T-helper 1 cell (primary cell): ENCODE measurements at places on chromosomes 12 and 14.

GRCh38 chr14:75165586-75166391 is 10.6 kb downstream of the TMED10 start:
- DNase-seq, result no peak

DNA sequence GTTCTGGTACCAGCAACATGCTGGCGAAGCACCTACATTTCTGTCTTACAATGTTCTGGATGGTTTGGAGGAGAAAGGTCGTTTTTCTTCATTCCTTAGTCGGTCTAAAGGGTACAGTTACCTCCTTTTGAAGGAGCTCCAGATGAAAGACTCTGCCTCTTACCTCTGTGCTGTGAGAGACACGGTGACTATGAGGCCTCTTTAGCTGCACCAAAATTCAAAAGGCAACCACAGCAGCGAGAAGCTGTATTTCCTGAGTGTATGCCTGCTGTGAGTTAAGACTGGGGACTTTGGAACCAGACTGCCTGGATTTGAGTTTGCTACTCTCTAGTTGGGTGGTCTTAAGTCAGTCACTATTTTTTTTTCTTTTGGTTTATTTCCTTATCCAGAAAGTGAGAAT is 8.7 kb upstream of the OR10G2 start:
- DNase-seq, result no peak

GRCh38 chr14:90454041-90455000 is 57.5 kb downstream of the CALM1 start:
- DNase-seq, result no peak

- no peak for DNase-seq
Observed at GRCh38 chr12:45547822-45548221, 181.7 kb upstream of the ARID2 start.

GRCh38 chr14:58796242-58797009 is 158.7 kb downstream of the DACT1 start:
- DNase-seq, result no peak

- no peak for DNase-seq
Observed at GRCh38 chr12:68036642-68037041, 47.4 kb downstream of the IFNG-AS1 start.

- no peak for DNase-seq
Observed at GRCh38 chr14:36281309-36281708, 39.1 kb downstream of the MBIP start.

DNA sequence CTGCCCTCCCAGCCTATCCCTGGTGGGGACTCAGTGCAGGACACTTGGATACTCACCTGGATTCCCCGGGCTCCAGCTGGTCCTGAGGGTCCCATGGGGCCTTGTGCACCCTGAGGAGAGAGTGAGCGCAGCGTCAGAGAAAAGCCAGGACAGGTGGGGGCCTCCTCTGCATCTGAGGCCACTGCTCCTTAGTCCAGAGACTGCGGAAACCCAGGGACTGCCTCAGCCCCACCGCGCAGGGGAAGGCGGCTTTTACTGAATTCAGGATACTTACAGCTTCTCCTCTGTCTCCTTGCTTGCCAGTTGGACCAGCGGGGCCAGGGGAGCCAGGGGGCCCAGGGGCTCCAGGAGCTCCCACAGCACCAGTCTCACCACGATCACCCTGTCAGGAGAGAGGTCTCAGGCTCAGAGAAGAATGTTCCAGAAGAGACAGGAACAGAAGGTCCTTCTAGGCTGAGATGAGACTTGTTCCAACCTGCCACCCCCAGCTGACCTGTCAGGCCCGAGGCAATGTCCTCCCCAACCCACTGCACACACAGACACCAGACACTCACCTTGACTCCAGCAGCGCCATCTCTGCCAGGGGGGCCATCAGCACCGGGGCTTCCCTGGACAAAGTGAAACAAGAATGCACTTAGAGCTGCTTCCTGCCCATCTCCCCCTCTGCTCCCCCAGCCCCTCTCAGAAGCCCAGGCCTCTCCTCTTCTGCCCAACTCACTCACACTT is 13.8 kb downstream of the TMEM106C start:
- no peak for DNase-seq

DNA sequence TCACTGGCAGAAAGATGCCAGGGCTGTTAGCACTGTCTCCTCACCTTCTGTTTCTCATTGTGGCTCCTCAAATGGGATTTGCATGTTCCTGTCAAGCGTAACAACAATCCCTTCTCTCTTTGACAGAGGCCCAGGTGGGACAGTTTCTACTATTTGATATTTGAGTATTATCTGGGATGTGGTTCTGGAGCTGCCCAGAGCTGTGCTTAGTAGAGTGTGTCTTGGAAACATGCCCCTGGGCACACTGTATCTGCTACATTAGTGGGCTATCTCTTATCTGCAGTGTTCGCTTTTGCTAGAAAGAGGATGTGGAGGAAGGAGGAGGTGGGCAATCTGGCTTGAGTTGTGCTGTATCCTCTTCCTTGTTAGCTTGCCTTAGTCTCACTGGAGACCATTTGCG is 3.8 kb upstream of the ACADS start:
- no peak for DNase-seq

DNA sequence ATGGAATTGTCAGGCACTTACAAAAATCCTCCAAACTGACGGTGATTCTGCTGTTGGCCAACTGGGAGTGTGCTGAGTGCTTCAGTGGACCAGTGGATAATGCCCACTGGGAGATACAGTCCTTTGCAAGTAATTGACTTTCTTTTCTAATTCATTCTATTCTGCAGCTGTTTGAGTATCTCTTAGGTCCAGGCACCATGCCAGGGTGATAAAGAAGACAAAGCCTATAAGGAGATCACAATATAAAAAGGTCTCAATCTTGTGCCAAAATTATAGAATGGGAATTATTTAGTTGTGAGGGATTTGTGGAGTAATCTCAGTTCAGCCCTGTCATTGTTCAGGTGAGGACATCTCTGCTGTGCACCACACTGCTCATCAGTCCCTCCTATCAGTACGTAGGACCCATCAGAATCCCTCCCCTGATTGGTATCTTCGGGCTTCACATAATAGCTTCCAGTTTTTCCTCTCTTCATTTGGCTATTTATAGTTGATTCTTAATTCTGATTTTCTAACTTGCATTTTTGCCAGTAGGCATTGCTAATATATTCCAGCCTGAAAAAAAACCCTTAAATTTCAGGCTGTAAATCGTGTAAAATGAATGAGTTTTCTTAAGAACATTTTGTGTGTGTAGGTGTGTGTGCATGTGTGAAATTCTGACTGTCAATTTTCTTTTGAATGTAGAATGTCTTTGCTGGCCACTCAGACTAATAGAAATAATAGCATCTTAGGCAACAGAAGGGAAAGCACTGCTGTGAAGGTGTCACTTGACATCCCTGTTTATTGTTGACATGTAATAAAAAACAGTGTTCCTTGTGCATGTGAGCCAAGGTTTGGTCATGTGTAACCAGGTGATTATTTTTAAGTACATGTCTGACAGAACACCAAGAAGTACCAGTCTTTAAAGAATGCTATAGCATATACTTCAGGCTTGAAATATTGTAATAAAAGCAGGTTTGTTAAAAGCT is 457.6 kb upstream of the RGS6 start:
- DNase-seq, result no peak

- DNase-seq, result no peak
Observed at GRCh38 chr12:122035292-122035691, 13.6 kb downstream of the BCL7A start.

DNA sequence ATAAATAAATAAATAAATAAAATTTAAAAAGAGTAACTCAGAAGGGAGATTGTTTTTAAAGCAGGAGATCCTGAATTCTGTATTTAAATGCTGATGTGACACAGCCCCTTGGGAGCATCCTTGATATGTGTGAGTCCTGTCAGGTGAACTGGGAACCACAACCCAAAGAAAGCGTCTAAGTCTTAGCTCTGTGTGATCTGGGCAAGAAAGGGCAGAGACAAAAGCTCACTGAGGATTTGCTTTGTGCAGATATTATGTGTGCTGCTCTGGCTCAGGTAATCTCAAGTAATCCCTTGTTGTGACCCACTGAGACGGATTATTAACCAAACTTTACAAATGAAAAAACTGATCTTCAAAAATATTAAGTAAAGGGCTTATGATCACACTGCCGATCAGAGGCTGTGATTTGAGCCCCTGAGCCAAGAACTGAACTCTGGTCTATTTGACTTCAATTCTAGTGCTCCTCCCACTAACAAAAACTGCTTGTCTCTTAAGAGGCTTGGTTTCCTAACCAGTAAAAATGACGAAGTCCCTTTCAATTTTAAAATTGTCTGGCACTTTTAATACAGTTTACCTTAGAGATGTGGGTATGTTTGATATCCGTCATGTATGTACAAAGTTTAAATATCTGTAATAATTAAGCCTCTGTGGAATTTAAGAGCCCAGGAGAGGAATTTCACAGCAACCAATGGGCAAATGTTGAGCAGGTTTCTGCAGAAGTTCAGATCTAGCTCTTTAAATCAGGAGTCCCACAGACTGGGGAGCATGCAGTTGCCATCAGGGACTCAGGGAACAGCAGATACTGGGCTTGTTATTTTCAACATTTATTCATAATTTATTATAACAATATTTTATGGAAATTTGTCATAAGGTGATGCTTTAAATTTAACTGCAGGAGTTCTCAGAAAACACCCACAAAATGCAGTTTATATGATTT is 46.1 kb downstream of the CPM start:
- DNase-seq, result no peak

GRCh38 chr14:103001651-103002396 is 55.5 kb downstream of the CDC42BPB start:
- no peak for DNase-seq

GRCh38 chr12:91896286-91897024 is 249.2 kb downstream of the BTG1 start:
- DNase-seq, result no peak

DNA sequence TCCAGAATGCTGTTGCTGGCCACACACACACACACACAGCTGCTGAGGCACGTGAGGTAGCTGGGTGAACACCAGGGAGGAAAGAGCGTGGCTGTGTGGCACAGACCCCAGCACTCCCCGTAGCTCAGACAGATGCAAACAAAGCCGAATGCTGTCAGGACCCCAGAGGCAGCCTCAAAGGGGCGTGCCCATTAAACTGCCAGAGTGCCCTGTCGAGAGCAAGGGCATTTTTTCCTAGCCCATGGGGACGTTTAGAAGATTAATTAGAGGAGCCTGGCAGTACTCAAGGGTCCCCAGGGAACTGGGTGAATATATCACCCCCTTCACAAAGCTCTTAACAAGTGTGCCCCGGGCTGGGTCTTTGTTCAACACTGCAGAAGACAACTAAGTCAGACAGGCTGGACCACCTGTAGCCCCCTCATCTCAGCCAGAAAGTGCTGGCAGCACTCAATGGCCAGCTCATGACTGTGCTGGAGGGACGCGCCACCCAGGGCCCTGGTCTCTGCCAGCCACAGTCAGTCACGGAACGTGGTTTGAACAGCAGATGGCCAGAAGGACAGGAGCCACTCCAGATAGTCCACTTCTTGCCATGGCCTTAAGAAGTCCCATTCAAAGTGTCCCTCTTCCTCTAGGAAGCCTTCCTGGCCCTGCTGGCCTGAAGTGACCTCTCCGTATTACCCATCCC is 37.5 kb downstream of the TTC7B start:
- no peak for DNase-seq

GRCh38 chr12:62299617-62300016 is 39.4 kb downstream of the USP15 start:
- DNase-seq, result no peak

- no peak for DNase-seq
Observed at GRCh38 chr12:116693286-116694227, 44.3 kb downstream of the SPRING1 start.

- no peak for DNase-seq
Observed at GRCh38 chr12:108587826-108588225, 10.1 kb downstream of the TMEM119 start.

DNA sequence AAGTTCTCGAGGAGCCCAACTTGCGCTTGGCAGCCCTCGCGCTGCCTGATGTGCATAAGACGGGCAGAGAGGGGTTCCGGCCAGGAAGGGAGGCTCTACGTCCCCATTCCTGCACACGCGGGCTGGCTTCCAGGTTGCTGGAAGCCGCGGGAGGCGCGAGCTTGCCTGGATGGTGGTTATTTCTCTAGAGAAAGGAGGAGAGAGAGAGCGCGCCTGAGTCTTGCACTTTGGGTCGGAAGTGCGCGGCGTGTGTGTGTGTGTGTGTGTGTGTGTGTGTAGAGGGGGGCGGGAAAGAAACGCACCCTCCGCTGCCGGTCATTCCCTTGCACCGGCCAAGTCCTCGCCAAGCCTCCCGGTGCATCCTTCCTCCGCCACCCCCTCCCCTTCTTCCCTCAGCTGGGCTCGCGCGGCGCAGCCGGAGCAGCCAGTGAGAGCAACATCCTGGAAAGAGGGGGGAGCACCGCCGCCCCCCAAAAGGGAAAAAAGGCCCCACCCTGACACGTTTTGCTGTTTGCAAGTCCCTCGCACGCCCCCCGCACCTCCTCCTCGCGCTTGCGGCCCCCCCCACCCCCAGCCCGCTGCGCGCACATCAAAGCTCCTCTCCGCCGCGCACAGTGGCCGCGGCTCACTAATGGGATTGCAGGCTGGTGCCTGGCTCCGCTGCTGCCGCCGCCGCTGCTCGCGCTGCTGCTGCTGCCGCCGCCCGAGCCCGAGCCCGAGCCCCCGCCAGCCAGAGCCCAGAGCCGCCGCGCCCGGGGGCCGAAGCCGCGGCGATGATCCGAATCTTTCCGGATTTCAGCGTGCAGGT is 4.4 kb upstream of the NPAS3 start:
- no peak for DNase-seq

DNA sequence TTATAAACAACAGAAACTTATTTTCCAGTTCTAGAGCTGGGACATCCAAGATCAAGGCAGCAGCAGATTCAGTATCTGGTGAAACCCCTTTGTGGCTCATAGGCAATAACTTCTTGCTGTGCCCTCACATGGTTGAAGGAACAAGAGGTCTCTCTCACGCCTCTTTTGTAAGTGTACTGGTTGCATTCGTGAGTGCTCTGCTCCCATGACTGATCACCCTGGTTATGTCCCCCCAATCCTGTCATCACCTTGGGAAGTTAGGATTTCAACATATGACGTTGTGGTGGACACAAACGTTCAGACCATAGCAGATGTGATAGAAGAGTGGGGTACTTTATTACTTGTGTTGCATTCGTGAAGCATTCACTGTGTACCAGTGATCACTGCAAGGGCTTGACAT is 184.0 kb downstream of the SRGAP1 start:
- DNase-seq, result no peak

GRCh38 chr14:67486890-67487289 is 1.6 kb downstream of the TMEM229B start:
- DNase-seq, result no peak

GRCh38 chr12:107439026-107439738 is 246.4 kb upstream of the PWP1 start:
- no peak for DNase-seq

- DNase-seq, result no peak
Observed at GRCh38 chr12:21710958-21711775, 53.5 kb upstream of the LDHB start.

- DNase-seq, result no peak
Observed at GRCh38 chr12:124603831-124604251, 36.4 kb upstream of the NCOR2 start.

- DNase-seq, result no peak
Observed at GRCh38 chr14:67516676-67517075, 16.4 kb upstream of the PLEKHH1 start.
